ENCODE measurements at places on chromosomes 4 and X. TPM values are rescaled to one million over a fixed set of nuclear protein-coding genes. Genes with fewer than 3 reads are reported as not detected.

GNL3L gene
- 23.7 TPM for polyA plus RNA-seq

BGN gene
- polyA plus RNA-seq = 148 TPM

- DNase-seq = no peak
These were observed 30.2 kb downstream of the AFF2 start for GRCh38 chrX:148530464-148531077.

DNA sequence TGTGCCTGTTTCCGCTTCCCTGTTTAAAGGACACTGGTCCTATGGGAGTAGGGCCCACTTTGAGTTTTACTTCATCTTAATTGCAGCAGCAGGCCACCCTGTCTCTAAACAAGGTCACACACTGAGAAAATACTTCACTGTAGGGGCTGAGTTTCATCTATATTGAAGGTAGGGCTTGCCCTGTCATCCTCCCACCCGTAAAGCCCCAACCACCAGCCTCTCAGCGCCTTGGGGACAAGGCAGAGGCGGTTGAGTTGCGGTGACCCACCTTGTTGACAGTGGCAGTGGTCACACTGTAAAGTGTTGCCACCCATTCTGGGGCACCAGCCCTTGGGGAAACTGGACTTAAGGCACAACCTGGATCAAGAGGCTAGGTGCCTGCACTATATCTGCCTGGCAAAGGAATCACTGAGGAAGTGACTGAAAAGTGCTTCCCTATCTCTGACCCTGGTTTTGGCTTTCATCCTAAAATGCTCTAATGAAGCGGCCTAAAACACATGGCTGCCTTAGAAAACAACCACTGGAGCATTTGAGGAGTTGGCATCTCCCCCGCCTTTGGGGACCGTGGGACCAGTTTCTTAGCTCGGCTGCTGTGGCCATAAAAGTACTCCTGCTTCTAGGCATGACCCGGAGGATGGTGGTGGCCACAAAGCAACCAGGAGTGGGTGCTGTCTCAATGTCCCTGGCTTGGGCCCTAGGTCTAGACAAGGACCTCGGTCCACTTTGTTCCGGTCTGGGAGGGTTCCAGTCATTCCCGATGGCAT, 7.8 kb upstream of the WDR1 start:
- no peak for DNase-seq

RENBP gene
- polyA plus RNA-seq = 20.7 TPM

CEP135 gene
- 29.3 TPM for polyA plus RNA-seq

GRID2 gene
- 5.6 TPM for polyA plus RNA-seq

- DNase-seq = no peak
These were observed 289.7 kb downstream of the DKK2 start for GRCh38 chr4:106746451-106746850.

DNA sequence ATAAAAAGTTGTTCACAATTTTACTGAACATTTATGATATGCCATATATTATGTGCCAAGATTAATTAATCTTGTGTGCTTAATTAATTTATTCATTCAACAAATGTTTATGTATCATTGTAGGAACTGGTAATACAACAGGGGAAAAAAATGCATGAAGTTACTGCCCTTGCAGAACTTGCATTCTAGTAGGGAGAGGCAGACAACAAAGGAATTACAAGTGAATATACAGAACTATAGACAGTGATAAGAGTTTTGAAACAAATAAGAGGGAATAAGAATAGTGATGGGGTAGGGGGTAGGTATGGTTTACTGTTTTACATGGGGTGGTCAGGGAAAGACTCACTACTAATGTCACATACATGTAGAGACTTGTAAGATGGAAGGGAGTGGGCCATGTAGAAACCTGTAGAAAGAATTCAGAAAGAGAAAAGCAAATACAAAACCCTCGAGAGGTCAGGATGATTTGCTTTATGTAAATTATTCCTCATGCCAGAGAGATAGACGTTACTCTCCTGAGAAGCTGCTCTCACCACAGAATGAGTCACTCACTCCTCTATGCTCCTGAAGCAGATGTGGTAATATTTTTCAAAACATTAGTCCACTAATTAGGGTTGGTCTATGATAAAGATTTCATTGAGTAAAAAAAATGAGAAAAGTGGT, 855.0 kb upstream of the GRID2 start:
- DNase-seq = no peak

FAAH2 gene
- 15.2 TPM for polyA plus RNA-seq

DNA sequence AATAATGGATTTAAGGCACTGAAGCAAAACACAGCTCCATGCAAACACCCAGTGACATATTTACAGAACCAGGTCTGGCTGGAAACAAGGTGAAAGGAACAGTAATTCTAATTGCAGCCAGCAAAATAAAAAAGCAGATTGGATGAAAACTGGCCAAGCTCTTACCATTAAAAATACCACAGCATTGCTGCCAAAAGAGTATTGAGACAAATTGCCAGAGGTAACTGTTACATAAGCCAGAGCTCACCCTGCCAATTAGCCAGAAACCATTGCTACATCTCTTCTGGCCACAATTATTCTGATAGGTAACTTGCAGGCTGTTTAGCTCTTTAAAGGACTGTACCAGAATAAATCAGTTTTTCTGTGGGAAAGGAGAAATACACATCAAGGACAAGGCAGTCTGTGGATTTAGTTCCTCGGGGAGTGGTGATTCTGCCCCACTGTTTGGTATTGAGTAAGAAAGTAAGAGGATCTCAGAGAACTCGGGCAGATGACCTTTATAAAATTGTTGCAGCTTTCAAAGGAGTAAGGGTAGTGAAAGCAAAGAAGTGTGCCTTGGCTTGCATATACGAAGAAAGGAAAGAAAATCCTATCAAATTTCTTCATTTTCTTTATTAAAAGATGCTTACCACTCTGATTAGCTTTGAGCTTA, 369.5 kb downstream of the PPP3CA start:
- DNase-seq = no peak

TEX11 gene
- polyA plus RNA-seq = 0.17 TPM

DNA sequence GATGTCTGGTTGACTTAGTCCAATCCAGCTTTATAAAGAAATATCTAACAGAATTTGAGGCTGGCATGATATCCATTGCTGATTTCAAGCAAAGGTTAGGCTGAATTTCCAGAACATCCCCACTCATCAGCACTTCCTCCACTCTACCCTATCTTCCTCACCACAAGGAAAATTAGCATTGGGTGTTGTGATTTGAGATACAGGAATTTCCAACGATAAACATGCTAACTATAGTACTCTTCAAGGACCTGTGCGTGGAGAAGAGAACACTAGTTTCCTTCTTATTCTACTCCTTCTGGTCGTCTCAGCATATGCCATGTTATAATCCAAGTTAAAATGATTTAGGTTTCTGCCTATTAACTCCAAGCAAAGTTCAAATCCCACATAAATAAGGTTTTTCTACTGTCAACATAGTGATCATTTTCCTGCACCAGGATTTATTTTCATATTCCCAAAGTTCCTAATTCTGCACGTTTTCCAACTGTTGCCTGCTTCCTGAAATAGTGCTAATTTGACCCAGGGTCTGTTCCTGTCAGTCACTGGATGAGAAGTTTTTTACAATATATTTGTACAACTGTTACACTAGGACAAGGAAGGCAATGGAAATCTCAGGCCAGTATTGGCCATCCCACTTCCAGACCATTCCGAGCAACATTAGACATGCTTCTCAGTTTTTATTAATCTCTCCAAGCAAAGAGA, 177.6 kb upstream of the EDNRA start:
- no peak for DNase-seq

ABCG2 gene
- 8.2 TPM for polyA plus RNA-seq

GRCh38 chr4:165379678-165380064, 863 bp downstream of the CPE start:
- peak; percentile 25 for DNase-seq

SPOCK3 gene
- 12.3 TPM for polyA plus RNA-seq

NXF3 gene
- 0.33 TPM for polyA plus RNA-seq

MOB1B gene
- polyA plus RNA-seq = 51.6 TPM

TXK gene
- polyA plus RNA-seq = 3.7 TPM

GRCh38 chr4:113674251-113674650, 87.3 kb downstream of the CAMK2D start:
- DNase-seq = no peak

DGAT2L6 gene
- 0.12 TPM for polyA plus RNA-seq

UGT2B17 gene
- polyA plus RNA-seq = 0.15 TPM

DNA sequence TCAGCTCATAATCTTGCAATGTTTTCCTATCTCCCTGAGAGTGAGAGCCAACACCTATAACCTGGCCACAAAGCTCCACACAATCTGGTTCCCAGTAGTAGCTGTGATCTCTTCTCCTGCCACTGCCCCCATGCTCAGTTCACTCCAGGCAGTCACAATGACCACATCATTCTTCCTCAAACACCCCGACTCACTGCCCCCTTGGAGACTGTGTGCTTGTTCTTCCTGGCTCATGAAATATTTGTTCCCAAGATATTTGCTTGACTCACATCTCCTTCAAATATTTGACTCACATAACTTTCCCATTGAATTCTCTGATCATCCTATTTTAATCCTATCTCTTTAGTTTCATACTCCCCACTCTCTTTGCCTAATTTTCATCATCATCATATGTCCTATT, 173.7 kb downstream of the AREG start:
- no peak for DNase-seq

- no peak for DNase-seq
These were observed 624.6 kb upstream of the TECRL start for GRCh38 chr4:65033899-65034298.

MAGEA3 gene
- polyA plus RNA-seq = not detected

TRIM61 gene
- polyA plus RNA-seq = 5.1 TPM

ASB11 gene
- polyA plus RNA-seq = 0.08 TPM

F8 gene
- 13.0 TPM for polyA plus RNA-seq

DNA sequence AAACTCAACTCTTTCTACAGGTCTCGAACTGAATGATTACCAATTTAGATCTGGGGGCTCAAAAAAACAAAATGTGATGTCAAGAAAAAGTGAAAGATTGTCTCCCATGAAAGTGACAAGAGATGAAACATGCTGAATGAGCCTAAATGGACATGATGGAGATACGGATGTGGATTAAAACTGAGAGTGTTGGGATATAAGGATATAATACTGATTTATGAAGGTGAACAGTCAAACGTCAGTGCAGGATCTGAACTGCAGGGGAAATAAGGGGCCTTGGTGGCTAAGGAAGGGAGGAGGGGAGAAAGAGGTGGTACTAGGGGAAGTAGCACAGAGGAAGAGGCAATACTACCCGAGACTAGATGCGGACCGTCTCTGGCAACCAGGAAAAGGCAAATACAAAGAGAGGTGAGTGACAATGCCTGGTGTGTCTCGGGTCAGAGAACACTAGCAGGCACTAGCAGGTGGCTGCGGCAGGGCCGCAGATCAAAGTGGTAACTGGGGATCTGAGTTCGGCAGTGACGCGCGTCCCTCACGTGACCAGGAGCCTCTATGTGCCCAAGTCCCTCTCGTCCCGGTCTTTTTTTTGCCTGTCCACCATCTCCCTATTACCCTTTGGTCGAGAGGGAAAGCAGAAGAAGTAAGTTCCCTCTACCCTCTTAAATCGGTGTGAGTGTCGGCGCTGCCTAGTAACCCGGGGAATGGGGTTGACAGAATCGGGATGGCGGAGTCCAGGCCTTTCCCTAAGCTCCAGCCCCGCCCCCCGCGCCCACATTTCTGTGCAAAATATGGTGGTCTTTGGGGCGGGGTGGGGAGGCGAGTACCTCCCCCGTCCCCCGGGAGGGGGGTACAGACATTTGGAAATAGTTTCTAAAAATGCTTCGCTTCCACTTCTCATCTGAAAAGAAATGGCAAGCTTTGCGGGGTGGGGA, at the start of gene TCEAL1:
TSS of gene TCEAL1 (plus strand) at position 590 of the 932 bp plus-strand sequence. CDS start 942 bp downstream, outside the sequence.
- DNase-seq = peak; percentile 50

DNA sequence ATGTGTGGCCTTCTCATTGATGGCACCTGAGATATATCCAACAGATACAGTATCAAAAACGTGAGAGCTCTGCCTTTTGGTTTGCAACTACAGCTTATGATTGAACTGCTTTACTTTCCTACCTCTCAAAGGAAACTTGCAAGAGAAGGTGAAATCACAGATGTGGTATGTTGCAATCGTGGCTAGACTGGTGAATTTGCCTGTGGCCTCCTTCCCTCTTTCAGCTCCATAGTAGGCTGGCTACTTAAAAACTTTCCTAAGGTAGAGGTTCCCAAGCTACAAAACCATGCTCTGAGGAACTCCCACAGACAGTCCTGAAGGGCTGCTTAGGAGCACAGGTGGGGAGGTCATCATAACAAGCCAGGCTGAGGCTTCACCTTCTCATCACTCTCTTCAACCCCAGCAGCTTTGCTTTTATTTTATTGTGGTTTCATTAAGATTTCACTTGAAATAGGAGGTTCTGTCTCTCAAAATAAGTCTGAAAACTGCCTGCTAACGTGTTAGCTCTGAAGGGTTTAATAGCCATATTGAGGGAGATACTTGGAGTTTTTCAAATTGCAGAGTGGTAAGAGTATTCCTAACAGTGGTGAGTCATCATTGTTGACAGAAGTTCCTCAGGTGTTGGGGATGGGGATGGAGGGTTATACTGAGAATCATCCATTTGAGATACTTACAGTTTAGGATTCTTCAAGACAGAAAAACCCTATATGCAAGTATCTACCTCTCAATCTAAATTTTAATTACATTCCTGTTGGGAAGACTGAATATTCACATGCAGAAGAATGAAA, 93.5 kb upstream of the UCP1 start:
- no peak for DNase-seq

DNA sequence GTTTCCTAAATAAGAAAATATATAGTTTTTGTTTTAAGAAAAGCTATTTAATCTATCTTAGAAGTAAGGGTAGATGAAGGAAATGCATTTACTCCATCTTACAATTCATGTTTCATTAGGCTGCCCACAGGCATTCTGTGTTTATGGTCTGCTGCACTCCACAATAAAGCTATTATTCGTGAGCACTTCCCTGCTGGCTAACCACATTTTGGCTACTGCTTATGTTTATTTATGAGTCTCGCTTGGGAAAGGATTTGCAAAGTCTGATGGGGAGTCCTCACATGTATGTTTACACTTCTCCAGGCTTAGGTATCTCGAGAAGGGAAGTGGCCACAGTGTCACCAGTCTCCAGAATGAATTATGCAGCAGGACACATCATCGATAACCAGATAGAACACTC, 260.8 kb upstream of the VCX start:
- peak; percentile 3 for DNase-seq

TRO gene
- 129 TPM for polyA plus RNA-seq

- no peak for DNase-seq
These were observed 115.3 kb downstream of the DACH2 start for GRCh38 chrX:86263526-86263925.

FOXP3 gene
- polyA plus RNA-seq = 0.85 TPM

DNA sequence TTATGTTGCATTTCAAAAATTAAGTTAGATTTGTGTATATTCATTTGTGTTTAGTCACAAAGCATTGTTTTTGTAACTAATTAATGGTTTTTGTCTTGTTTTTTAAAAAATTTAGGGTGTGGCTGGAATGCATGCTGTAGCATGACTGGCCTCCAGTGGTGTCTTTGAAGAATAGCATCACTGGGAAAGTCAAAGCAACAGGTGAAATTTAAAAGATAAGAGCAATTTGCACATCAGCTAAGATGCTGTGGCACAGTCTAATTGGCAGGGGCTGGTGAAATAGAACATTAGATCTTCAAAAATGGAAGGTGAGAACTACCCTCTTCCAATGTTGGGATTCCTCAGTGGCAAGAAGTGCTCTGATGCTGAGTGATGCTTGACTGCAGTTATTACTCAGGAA, 45.3 kb downstream of the ANK2 start:
- no peak for DNase-seq

TRAPPC2 gene
- 22.7 TPM for polyA plus RNA-seq

MAGEA12 gene
- polyA plus RNA-seq = not detected
